ENCODE measurements at places on chromosomes 11 and 22.

DNA sequence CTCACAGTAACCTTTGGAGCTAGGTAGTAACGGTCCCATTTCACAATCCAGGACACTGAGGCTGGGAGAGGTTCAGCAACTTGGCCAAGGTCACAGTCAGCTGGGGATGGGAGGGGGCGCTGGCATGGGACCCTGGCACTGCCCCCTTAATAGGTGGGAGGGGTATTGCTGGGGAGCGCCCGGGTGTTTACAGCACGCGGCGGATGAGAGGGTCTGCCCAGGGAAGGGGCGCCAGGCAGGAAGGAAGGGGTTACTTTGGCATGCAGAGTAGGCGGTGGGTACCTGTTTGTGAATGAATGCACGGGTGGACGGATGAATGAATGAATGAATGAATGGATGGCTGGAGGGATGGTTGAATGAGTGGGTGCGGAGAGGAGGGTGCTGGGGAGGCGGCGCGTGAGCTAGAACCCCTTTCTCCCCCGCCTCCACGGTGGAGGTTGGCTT lies 628 bp upstream of the FLRT1 start:
- no peak for DNase-seq

- no peak for DNase-seq
These were observed 35.2 kb upstream of the P2RY2 start for GRCh38 chr11:73182824-73183321.

DNA sequence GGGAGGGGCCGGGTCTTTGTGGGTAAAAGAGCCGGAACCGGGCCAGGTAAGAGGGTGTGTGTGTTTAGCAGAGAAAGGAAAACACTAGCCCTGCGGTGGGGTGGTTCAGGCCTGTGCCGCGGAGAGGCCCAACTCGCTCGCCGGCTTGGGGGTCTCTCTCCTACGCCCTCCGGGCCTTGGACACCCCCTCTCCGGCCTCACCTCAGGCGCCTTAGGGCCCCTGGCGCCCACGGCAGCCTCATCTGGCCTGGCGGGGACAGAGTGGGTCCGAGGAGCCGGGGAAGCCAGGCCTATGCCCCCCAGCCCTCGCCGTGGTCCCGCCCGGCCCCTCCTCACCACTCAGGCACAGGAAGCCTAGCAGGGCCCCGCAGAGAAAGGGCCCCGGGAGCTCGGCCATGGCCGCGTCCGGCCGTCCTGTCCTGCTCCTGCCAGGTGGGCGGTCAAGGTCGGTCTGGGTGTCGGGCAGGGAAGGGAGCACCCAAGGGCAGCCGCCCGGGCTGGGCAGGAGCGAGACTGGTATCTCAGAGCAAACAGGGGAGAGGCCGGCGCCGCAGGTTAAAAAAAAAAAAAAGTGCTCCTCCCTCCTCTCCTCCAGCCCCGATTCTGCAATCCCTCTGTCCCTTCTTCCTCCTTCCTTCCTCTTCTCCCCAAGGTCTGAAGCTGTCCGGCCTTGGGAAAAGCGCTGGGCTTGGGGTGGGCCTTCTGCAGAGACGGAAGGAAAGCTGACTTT lies at the start of gene VSIG2:
Gene VSIG2 (minus strand): TSS at position 515 of the 730 bp plus-strand sequence. CDS start 118 bp downstream, at position 397.
- no peak for DNase-seq

GRCh38 chr11:116641561-116642045 lies 131.2 kb downstream of the BUD13 start:
- DNase-seq = peak; percentile 81

DNA sequence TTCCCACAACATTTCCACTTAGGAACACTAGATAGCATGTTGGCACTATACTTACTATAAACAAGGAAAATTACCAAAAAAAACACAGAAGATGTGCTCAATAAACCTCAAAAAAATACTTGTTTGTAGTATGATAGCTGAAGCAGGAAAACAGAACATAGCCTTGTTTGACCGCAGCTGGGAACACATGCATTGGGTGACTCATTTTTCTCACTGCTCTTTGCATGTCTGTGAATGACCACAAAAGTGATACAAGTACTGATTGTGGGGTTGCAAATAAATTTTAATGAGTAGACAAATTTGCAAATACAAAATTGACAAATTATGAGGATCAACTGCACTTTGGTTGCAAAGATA lies 22.8 kb upstream of the GUCY1A2 start:
- DNase-seq = no peak

DNA sequence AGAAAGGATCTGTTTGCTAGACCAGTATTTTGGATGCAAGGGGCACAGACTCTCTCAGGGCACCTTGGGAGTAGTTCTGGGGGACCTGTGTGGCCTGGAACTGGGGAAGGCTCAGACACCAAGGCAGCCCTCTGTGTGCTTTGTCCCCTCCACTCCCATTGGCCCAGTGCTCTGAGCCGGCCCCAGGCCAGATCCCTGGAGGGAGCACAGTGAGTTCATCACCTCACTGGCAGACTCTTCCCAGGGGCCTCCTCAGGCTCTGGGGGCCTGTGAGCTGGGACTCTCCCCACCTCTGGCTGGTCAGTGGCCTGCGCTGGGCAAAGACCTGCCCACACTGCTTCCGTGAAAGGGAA lies 51.7 kb downstream of the CHRDL2 start:
- DNase-seq = no peak

Measured in WERI-Rb-1 (cell line).